ENCODE measurements at places on chromosomes 3 and 15.

DNA sequence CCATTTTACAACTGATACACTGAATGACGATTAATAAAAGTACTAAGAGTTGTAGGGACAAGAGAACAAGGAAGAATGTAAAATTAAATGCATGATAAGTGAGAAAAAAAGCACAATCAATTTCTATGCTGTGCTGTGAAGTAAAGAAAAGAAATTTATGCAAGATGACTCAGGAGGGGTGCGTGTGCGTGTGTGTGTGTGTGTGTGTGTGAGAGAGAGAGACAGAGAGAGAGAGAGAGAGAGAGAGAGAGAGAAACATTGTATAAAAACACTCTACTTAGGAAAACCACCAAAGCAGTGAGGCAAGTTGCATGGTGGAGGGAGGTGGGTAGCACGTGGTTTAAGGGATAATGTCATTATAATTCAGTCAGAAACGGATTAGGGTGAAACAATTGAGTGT, 580.8 kb upstream of the ALCAM start:
- DNase-seq, result no peak

DNA sequence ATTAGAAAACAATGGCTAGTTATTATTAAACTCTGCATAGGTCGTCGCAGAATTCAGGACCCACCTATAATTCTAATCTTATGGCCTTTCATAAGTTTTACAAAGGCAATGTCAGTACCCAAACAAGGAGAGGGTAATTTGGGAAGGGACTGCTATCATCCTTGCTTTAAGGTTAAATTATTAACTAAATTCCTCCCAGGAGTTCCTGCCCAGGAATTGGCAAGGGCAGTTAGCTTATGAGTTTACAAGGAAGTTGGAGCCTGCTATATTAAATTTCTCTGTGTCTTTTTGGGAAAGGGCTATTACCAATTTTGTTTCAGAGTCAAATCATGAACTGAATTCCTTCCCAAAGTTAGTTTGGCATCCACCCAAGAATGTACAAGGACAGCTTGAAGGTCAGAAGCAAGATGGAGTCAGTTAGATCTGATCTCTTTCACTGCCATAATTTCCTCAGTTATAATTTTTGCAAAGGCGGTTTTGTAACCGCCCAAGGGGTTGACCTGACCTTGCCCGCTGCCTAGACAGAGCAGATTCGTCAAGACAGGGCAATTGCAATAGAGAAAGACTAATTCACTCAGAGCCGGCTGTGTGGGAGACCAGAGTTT, 45.3 kb upstream of the LHFPL4 start:
- no peak for DNase-seq

DNA sequence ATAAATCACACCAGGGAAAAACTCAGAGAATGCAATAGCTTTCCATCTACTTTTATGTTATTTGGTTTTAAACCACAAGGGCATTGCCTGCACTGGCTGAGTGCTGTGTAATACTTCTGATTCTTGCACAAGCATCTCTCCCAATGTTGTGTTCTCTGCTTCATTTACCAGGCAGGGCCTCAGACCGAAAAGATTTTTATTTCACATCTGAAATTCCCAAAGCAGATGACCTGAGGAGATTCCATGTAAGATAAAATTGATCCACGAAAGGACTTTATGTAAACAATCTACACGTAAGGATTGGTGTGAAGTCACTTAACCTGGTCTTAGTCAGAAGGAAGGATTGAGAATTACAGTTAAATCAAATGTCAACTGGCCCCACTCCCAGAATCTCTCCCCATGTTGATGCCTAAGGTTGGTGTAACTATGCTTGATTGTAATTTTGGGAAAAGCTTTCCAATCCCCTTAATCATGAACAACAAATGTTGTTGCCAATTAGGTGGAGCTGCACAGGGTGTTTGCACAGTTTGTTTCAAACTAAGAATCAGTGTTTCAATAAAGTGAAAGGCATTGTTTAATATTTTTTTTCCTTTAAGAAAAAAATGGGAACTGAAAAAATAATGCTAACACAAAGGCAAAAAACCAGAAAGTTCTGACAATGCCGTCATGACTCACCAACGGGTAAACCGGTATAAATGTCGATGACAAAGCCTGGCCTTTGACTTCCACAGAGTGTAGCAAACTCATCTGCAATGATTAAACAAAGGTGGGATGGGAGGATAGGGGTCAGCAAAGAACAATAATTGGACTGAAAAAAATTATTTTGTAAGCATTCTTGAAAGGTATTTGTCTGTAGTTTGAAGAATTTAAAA, 128.6 kb downstream of the DUT start:
- DNase-seq, result no peak

DNA sequence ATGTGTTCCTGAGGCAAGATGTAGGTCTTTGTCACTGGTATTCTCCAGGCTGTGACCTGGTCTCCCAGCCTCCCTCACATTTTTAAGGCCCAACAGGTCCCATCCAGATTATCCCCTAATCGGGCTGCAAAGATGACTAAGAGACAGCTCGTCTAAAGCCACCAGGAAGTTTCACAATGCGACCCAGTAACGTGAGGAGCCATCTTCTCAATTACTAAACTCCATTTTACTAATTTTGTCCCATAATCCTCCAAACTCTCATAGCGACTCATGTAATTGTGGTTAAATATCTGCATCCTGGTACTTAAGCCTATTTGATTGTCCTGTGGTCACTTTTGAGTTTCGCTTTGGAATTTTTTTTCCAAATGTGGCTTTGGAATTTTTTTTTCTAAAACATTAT, 8.7 kb upstream of the PLA2G4F start:
- DNase-seq, result no peak

All from hematopoietic multipotent progenitor cell treated with erythropoietin and hydrocortisone succinate and interleukin-3 and kit ligand, for 6 days (in vitro differentiated cells).